Ovary (tissue), 10 donors: ENCODE measurements at places on chromosomes 11 and 22. TPM values are rescaled to one million over a fixed set of nuclear protein-coding genes. Genes with fewer than 3 reads are reported as not detected.
A peak's percentile ranks its signal among the peaks of the same experiment; 100 is the strongest.

The GP1BB gene
- total RNA-seq, result 3.6 TPM

The UBQLNL gene
- total RNA-seq, result 1.3 TPM

The BLID gene
- total RNA-seq, result 4.8 TPM

The MYO7A gene
- 6.5 TPM for total RNA-seq

The CNGA4 gene
- 0.18 TPM for total RNA-seq

The TRIM48 gene
- total RNA-seq, result not detected

The IL18BP gene
- 11.8 TPM for total RNA-seq

The OR51E2 gene
- 0.27 TPM for total RNA-seq

GRCh38 chr22:29049655-29050263 is 11.9 kb downstream of the C22orf31 start:
- peaks cover under 1% of the 10 kb centered on the region for H3K4me1 ChIP-seq
- DNase-seq, result no peak
- no peak overlapping the region for H3K27ac ChIP-seq

GRCh38 chr11:12200991-12201985 is 90.9 kb downstream of the MICAL2 start:
- H3K27ac ChIP-seq, result peak overlapping the region; percentile 27
- no peak overlapping the region for H3K4me3 ChIP-seq

DNA sequence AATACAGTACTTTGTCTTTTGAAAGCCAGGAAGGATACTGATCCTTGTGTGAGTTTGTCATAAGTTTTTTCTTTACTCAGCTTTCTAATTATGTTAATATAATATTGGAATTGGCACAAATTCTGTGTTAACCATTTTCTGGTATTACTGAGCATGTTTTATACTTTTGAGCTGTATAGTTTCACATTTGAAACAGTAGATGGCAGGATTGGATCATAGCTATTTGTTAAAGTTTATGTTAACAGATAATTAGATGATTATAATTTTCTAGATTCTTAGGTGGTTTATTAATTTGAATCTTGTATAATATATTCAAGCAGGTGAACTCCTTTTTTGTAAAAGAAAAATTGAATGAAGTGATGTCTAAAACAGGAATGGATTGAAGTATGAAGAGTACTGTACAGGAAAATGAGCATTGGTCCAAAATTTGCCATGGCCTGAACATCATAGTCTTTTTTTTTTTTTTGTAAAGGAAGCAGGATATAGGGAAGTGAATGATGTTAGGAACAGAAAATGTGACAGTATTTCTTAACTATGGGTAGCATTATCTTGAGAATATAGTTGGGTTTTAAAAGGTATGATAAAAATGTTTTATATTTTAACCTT is 102.0 kb downstream of the CYP2R1 start:
- no peak overlapping the region for H3K4me3 ChIP-seq
- H3K36me3 ChIP-seq, result no peaks in the 10 kb centered on the region
- no peak overlapping the region for H3K27ac ChIP-seq
- no peaks in the 10 kb centered on the region for H3K4me1 ChIP-seq
- H3K27me3 ChIP-seq, result no peaks in the 10 kb centered on the region
- DNase-seq, result no peak

DNA sequence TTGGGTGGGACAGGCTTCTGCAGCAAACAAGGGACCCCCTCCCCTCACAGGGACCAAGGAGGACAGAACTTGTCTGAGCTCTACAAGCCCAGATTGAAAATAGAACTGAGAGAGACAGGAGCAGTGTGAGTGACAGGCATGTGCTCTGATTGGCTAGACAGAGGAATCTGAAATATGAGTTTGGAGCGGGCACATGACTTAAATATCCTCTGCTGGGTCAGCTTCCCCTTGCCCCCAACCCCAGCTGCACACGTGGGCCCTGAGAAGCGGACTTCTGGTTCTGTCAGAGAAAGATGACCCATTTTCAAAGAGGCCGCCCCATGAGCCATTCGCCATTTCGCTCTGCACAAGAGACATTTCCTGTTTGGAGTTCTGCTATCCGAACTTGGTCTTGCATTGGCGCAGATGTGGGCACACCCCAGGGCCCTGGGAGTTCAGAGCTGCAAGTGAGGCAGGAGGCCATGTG is 5.3 kb downstream of the TUBA8 start:
- DNase-seq, result no peak
- H3K4me3 ChIP-seq, result no peak overlapping the region
- H3K4me1 ChIP-seq, result peaks cover 3% of the 10 kb centered on the region
- no peak overlapping the region for H3K27ac ChIP-seq
- H3K27me3 ChIP-seq, result no peaks in the 10 kb centered on the region
- no peaks in the 10 kb centered on the region for H3K36me3 ChIP-seq

DNA sequence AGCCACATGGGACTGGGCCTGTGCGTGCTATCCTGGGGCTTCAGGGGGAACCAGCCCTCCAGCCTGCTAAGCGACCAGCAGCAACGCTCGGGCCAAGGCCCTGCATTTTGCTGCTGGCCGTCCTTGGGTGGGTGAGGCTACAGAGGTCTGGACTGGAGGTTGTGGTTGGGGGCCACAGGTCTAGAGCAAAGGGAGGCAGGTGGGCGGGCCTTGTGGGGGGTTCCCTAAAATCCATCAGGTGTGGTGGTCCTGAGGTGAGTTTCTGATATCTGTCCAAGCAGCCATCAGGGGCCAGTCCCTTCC is 34.7 kb downstream of the PPM1F start:
- peaks cover 13% of the 10 kb centered on the region for H3K4me1 ChIP-seq
- DNase-seq, result no peak
- H3K36me3 ChIP-seq, result no peaks in the 10 kb centered on the region
- no peaks in the 10 kb centered on the region for H3K27me3 ChIP-seq

DNA sequence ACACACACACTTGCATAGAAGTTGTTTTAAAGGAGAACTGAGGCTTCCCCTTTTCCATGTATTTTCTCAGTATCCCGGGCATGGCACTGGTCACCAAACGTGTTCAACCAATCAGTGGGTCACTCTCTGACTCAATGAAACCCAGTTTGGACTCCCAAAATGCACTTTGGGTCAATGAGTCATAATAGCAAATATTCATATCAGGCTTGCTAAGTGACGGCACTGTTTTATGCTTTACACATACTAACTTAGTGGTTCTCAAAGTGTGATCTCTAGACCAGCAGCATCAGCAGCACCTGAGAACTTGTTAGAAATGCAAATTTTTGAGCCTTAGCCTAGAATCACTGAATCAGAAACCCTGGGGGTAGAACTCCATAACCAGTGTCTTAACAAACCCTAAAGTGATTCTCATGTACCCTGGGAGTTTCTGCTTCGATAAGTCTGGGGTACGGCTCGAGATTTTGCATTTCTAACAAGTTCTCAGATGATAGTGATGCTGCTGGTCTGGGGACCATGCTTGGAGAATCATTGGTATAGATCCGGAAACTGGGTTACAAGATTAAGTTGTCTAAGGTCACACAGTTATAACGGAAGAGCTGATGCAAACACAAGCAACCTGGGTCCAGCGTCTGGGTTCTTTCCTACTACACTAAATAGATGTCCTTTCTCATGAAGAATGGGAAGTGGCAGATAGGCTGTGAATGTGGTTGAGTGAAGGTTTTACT is 35.6 kb downstream of the ETS1 start:
- H3K4me3 ChIP-seq, result no peak overlapping the region
- H3K27me3 ChIP-seq, result no peaks in the 10 kb centered on the region
- DNase-seq, result no peak
- H3K36me3 ChIP-seq, result no peaks in the 10 kb centered on the region
- H3K27ac ChIP-seq, result no peak overlapping the region

- H3K4me1 ChIP-seq, result peaks cover 26% of the 10 kb centered on the region
- no peak overlapping the region for H3K4me3 ChIP-seq
- H3K27me3 ChIP-seq, result no peaks in the 10 kb centered on the region
- no peak overlapping the region for H3K27ac ChIP-seq
- no peak for DNase-seq
Observed at GRCh38 chr22:28142361-28142961, 223.4 kb upstream of the PITPNB start.

DNA sequence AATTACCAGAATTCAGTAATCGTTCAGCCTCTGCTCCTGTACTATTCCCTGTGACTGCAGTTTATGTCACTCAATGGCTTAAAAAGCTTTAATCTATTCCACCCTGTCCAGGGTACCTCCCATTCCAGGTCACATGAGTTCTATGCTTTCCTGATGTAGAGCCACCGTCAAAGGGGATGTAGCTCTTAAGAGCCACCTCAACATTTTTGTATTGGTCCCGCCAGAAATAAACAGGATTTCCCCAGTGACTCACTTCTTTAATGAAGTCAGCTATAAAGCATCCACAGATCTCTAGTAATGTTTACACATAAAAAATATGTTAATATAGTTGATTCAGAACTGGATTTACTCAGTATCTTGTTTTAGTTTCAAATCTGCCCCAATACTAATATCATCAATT is 1.3 kb upstream of the OR8D1 start:
- no peak overlapping the region for H3K4me3 ChIP-seq
- H3K27me3 ChIP-seq, result no peaks in the 10 kb centered on the region
- H3K27ac ChIP-seq, result no peak overlapping the region
- no peaks in the 10 kb centered on the region for H3K36me3 ChIP-seq
- no peak for DNase-seq
- no peaks in the 10 kb centered on the region for H3K4me1 ChIP-seq

DNA sequence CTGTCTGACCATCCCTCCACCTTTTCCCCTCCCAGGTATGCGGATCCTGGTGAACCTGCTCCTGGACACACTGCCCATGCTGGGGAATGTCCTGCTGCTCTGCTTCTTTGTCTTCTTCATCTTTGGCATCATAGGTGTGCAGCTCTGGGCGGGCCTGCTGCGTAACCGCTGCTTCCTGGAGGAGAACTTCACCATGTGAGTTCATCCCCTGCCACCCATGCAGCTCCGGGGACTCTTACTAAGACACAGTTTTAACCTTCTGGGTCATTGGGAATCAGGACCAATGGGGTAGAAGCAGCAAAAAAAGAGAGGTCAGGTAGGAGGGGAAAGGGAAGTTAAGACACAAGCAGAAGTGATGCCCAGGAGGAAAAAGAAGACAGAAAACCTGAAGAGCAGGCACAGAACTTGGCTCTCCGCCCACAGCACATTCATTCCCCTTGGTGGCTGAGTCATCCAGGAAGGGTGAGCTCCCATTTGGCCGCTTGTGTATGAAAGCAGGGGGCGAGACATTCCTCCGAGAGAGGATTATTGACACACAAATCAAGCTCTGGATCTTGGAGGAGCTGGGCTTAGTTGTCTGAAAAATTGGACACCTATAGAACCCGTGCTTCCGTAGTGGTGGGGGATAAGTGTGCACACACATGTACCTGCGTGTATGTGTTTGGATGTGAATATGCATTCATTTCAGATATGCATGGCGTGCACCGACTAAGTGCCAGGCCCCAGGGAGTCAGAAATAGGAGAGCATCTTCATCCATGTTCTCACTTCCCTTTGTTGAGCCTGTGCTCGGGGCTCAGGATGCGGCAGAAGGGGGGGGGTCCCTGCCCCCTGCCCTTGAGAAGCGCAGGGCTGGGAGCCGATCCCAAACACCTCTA is 64.2 kb downstream of the CACNA1I start:
- no peak overlapping the region for H3K27ac ChIP-seq
- no peak for DNase-seq
- no peaks in the 10 kb centered on the region for H3K36me3 ChIP-seq
- H3K27me3 ChIP-seq, result no peaks in the 10 kb centered on the region
- H3K4me3 ChIP-seq, result no peak overlapping the region
- no peaks in the 10 kb centered on the region for H3K4me1 ChIP-seq

DNA sequence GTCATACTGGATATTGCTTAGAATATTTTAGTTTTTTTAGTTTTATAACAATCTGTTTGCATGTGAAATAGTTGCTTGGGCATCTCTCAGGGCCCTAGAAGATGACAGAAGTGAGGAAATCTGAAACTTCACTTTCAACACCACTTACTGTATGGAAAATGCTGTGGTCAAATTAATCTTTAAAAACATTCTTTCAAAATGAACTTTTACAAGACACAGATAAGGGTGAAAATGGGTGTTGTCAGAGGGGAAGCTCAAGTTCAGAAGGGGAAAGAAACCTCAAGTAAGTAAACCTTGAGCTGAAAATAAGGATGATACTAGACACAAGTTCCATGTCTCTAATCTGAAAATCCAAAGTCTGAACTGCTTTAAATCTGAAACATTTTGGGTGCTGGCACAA is 1840.1 kb upstream of the RAG2 start:
- H3K4me3 ChIP-seq, result no peak overlapping the region
- H3K27me3 ChIP-seq, result no peaks in the 10 kb centered on the region
- no peak for DNase-seq
- H3K27ac ChIP-seq, result no peak overlapping the region
- H3K36me3 ChIP-seq, result no peaks in the 10 kb centered on the region
- no peaks in the 10 kb centered on the region for H3K4me1 ChIP-seq

- H3K27ac ChIP-seq, result no peak overlapping the region
- H3K4me1 ChIP-seq, result peaks cover 23% of the 10 kb centered on the region
- no peak for DNase-seq
- no peaks in the 10 kb centered on the region for H3K36me3 ChIP-seq
- peak overlapping the region; percentile 17 for H3K4me3 ChIP-seq
Observed at GRCh38 chr11:829847-830294, 2.2 kb downstream of the CRACR2B start.

GRCh38 chr11:121576531-121576930 is 123.8 kb upstream of the SORL1-AS1 start:
- H3K4me3 ChIP-seq, result no peak overlapping the region
- no peaks in the 10 kb centered on the region for H3K36me3 ChIP-seq
- DNase-seq, result no peak
- no peaks in the 10 kb centered on the region for H3K27me3 ChIP-seq

GRCh38 chr11:62025487-62026105 is 58.2 kb upstream of the FTH1 start:
- H3K27ac ChIP-seq, result no peak overlapping the region
- H3K27me3 ChIP-seq, result no peaks in the 10 kb centered on the region
- H3K4me1 ChIP-seq, result no peaks in the 10 kb centered on the region
- H3K4me3 ChIP-seq, result no peak overlapping the region
- DNase-seq, result peak; percentile 28
- no peaks in the 10 kb centered on the region for H3K36me3 ChIP-seq

- no peaks in the 10 kb centered on the region for H3K27me3 ChIP-seq
- no peaks in the 10 kb centered on the region for H3K36me3 ChIP-seq
- no peak overlapping the region for H3K27ac ChIP-seq
- H3K4me3 ChIP-seq, result no peak overlapping the region
- peaks cover 2% of the 10 kb centered on the region for H3K4me1 ChIP-seq
- DNase-seq, result no peak
Observed at GRCh38 chr22:20951932-20952380, 15.1 kb upstream of the AIFM3 start.

- no peaks in the 10 kb centered on the region for H3K27me3 ChIP-seq
- DNase-seq, result peak; percentile 86
- H3K27ac ChIP-seq, result no peak within 1 kb of the TSS
- peak within 1 kb of the TSS; percentile 21 for H3K4me3 ChIP-seq
- peaks cover 2% of the 10 kb centered on the region for H3K4me1 ChIP-seq
Observed at GRCh38 chr11:112174789-112175598, at the start of gene BCO2. TSS of gene BCO2 (plus strand) at chr11:112175512. CDS start at chr11:112175602, 90 bp downstream.

DNA sequence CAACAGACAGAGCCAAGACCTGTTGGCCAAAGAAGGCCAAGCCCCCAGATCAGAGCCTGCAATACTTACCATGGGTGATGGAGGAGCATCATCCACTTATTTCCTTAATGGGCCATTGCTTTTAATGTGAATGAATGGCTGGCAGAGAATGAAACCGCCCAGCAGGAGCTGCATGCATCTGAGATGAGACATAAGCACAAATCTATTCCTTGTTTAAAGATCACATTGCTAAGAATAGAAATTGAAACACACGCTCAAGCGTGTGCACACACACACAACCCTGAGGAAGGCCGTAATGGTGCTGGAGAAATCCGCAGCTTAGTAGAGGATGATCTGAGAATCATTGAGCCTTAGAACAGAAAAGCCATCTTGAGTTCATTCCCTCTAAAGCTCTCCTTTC is 5.3 kb upstream of the RRAS2 start:
- no peak for DNase-seq
- no peaks in the 10 kb centered on the region for H3K27me3 ChIP-seq
